Forelimb muscle (tissue), 1 donor: ENCODE measurements at places on chromosomes 7 and 10.

GRCh38 chr10:132370426-132371340, 26.3 kb upstream of the PWWP2B start:
- no peak for DNase-seq

DNA sequence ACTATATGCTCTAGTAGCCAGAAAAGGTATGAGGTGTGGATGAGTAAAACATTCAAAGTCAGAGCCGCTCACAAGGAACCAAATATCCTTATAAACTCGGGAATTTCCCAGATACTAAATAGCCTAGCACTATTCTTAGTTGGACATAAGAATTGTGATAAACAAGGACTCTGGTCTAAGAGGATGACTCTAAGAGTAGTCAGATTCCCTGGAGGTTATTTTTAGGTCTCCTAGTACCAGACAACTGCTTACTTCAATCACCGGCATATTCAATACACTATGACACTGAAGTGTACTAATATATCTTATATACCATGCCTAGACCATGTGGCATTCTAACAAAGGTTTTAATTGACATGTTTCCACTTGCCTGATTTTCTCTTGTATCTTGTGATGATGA, 56.5 kb downstream of the LMBR1 start:
- DNase-seq, result no peak

GRCh38 chr10:27820637-27821036, 75.0 kb upstream of the MKX start:
- DNase-seq, result no peak

- DNase-seq, result no peak
These were observed 108.7 kb downstream of the TYW1 start for GRCh38 chr7:67105377-67105776.

DNA sequence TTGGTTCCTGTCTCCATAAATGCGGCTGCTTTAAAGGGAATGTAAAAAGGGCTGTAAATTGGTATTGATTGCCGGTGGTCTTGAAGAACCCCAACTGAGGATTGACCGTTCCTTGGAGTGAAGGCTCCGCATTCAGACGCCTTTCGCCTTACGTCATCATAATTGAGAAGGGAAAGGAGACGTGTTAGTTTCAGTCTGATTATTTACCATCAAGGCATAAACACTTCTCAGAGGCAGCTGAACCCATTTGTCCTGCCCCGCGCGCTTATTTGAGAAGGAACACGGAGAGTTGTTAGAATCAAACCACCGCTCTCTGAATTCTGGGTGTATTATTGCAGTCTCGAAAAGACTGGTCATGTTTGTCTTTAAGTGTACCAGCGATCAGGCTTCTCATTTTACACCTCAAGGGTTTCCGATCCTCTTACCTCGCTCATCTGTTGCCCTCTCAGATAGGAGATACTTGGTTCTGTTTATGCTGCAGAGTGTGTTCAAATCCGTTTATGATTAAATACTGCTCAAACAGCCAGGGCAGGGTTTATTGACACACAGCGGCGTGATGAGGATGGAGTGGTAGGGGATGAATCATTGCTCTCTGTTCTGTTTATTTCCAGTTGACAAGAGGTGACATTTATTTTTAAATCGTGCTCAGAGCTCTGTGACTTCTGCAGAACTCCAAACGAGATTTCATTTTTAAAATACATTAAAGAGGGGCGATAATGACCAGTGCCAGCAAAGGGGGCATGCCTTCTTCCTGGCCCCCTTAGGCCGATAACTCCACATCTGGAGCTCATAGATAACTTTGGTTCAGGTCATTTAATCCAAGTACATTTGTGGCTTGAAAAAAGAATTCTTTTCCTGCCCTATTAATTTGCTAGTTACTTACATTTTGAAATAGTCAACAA, 30.4 kb downstream of the FOXK1 start:
- DNase-seq, result no peak

DNA sequence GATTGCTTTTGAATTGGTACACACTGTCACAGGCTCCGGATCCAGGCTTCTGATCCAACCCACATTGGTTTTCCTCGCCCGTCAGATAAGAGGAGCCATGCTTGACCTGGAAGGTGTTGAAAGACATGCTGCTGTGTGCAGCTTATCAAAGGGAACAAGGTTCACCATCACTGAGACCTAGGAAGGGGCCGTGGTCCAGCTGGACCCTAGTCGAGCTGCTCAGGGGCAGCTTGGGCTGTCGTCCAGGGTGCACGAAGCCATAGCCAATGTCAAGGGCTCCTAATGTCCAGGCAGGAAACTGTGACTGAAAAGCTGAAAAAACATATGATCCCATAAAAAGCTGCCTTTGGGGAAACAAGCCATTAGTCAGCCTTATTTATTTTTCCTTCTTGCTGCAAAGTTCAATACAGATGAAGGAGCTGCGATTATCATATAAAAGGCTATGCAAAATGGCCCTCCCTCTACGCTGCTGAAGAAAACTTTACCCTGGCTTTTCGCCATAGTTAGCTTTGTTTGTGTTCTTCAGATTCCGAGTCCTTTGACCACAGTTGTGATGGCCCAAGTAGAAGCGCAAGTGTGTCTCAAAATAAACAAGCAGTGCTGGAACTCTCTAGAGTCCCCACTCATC, 118.0 kb downstream of the CREB5 start:
- no peak for DNase-seq

DNA sequence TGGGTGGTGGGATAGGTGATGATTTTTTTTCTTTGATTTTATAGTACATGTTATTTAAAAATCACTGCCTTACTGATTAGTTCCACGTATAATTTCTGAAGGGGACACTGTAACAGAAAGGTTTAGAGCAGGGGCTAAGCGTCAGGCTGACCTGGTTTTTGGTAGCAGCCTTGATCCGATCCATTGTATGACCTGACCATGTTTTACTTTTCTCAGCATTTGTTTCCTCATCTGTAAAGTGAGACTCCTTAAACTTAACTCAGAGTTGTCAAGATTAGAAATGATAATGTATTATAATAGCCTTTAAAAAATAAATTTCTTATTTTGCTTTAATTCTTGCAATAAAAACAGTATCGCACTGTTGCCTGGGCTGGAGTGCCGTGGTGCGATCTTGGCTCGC, 23.6 kb downstream of the INPP5F start:
- DNase-seq, result no peak
